ENCODE measurements at places on chromosomes 11 and 22. TPM values are rescaled to one million over a fixed set of nuclear protein-coding genes. Genes with fewer than 3 reads are reported as not detected.

KRTAP5-2 gene
- total RNA-seq = not detected

TMEM45B gene
- total RNA-seq = 94.3 TPM

XKR3 gene
- not detected for total RNA-seq

INSC gene
- 1.7 TPM for total RNA-seq

GRM5 gene
- total RNA-seq = not detected

OR52E6 gene
- total RNA-seq = not detected

EMID1 gene
- total RNA-seq = 2.4 TPM

TTC17 gene
- total RNA-seq = 148 TPM

SYCE3 gene
- not detected for total RNA-seq

APOL4 gene
- 34.4 TPM for total RNA-seq

SEPTIN3 gene
- 0.99 TPM for total RNA-seq

SHANK3 gene
- 37.1 TPM for total RNA-seq

INS gene
- total RNA-seq = not detected

- no peak for DNase-seq
Measured at GRCh38 chr11:93740031-93740729, 1.1 kb downstream of the TAF1D start.

GRCh38 chr11:79086056-79086455, 354.8 kb downstream of the TENM4 start:
- no peak for DNase-seq

GRCh38 chr11:119262668-119263351, 54.1 kb downstream of the MCAM start:
- no peak for DNase-seq

- peak; percentile 41 for DNase-seq
Measured at GRCh38 chr11:117187428-117187798, 8.9 kb downstream of the SIDT2 start.

- no peak for DNase-seq
Measured at GRCh38 chr11:67237574-67237973, 28.7 kb upstream of the GRK2 start.

DNA sequence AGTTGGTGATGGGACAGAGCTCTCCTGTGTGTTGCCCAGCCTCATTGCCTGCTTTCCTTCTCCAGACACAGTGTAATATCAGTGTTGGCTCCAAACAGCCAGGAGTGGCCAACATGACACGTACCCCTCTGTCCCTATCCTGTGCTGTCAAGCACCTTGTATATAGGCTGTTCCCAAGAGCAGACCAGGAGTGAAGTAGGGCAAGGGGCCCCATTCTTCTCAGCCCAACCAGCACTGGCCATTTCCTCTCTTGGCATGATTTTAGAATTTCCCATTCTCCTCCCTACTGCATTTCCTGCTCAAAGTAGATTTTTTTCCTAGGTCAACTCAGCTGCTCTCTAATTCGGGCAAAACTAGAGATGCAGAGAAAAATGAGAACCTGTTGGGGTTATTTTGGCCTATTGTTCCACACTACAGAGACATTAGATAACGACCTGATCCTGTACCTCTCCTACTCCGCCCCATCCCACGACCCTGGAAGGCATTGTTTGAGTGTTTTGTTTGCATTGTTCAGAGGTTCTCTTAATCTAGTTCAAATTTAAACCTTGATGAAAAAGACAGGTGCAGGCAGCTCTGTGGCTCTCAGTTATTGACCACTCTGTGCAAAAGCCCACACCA, 95.6 kb downstream of the RASSF10 start:
- no peak for DNase-seq

GRCh38 chr11:11171854-11172253, 181.2 kb downstream of the CSNK2A3 start:
- no peak for DNase-seq

GRCh38 chr11:111417766-111418435, 38.8 kb upstream of the POU2AF1 start:
- peak; percentile 65 for DNase-seq

- DNase-seq = no peak
Measured at GRCh38 chr11:34558211-34558610, 44.6 kb upstream of the ELF5 start.

- DNase-seq = no peak
Measured at GRCh38 chr11:2140411-2141400, 1.5 kb upstream of the IGF2 start.

- DNase-seq = no peak
Measured at GRCh38 chr11:64003807-64004589, 17.8 kb downstream of the OTUB1 start.

DNA sequence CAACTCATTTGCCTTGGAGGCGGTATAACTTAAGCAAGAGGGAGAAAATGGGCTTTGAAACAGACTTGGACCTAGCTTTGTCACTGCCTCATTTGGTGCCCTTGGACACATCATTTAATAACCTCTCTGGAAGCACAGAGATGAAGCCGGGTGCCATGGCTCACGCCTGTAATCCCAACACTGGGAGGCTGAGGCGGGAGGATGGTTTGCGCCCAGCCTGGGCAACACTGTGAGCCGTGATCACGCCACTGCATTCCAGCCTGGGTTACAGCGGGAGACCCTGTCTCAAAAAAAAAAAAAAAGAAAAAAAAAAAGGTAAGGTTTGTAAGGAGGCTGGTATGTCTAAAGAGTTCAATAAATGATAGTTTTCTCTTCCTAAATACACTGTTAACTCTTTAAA, 806 bp downstream of the COA4 start:
- no peak for DNase-seq

DNA sequence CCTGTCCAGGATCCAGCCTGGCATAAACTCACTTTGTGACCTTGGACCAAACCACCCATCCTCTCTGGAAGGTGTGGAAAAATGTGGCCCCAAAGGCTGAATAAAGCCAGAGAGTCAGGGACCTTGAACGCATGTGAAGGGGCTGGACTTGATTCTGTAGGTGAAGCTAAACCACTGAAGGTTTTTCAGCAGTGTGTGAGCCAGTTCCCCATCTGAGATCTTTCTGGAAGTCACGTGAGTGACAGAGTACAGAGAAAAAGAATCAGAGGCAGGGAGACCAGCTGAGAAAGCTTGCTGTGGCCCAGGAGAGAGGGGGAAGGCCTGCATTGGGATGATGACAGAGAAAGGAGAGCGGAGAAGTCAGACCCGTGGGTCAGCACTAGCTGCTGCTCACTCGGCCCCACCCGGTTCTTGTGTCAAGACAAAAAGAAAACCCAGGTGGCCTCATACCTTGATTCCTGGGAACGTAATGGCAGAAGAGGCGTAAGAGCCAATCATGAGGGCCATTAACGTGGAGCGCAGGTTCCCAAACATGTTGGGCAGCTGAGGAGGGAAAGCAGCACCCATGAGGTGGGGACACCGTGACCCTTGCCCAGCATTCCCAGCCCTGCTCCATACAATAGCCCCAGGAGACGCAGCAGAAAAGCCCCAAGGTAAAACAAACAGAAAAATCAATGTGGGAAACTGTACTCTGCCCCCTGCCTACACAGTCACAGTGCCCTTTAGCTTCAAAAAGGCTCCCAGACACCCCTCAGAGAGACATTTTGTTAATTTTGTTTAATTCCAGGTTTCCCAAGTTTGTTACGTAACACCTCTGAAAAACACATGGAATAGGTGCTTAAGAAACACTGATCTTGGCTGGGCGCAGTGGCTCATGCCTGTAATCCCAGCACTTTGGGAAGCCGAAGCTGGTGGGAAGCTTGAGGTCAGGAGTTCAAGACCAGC, 17.9 kb downstream of the SLC43A1 start:
- no peak for DNase-seq

DNA sequence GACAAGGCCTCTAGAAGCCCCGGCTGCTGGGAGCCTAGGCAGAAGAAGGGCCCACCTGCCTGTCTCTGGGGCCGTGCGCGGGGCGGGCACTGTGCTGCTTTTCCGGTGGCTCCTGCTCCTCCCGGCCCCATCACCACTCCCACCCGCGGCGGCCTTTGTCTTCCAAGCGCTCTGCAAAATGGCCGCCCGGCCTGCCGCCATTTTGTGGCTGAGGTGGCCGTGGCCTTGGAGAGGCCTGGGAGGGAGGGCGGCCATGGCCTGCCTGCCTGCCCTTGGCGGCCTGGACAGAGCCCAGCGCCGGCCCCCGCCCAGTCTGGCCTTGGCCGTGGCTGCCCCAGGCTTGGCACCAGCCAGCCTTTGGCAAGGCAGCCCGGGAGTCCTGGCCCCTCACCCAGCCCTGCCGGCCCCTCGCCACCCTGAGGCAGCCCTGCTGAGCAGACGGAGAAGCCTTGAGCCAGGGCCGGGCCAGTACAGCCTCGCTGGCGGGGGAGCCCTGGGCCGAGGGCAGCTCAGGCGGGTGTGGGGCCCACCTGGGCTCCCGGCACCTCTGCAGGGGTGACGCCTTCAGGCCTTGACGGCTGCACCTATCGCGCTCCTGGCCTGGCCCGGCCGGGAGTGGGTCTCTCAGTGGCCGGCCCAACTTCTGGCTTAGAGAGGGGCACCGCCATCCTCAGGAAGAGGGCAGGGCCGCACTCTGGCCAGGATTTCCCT, 46.0 kb upstream of the PPARA start:
- DNase-seq = no peak

- no peak for DNase-seq
Measured at GRCh38 chr11:109972181-109972715, 120.9 kb upstream of the ZC3H12C start.

DNA sequence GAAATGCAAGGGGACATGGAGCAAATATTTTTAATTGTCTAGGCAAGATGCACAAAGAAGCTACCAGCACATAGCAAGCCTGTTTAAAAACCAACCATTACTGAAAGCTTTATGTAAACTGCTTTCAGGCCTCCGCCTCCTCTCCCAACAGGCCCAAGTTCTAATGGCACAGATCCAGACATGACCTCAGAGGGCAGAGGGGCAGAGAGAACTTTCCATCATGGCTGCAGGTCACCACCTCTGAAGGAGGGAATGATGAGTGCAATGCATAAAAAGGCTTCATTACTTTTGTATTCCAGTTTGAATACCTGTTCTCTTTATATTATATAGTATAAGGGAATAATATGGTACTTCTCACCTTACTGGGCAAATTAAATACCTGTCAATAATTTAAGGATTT, 15.2 kb downstream of the DDX17 start:
- DNase-seq = peak; percentile 70

- DNase-seq = no peak
Measured at GRCh38 chr22:27135031-27135981, 477.9 kb downstream of the MIAT start.

DNA sequence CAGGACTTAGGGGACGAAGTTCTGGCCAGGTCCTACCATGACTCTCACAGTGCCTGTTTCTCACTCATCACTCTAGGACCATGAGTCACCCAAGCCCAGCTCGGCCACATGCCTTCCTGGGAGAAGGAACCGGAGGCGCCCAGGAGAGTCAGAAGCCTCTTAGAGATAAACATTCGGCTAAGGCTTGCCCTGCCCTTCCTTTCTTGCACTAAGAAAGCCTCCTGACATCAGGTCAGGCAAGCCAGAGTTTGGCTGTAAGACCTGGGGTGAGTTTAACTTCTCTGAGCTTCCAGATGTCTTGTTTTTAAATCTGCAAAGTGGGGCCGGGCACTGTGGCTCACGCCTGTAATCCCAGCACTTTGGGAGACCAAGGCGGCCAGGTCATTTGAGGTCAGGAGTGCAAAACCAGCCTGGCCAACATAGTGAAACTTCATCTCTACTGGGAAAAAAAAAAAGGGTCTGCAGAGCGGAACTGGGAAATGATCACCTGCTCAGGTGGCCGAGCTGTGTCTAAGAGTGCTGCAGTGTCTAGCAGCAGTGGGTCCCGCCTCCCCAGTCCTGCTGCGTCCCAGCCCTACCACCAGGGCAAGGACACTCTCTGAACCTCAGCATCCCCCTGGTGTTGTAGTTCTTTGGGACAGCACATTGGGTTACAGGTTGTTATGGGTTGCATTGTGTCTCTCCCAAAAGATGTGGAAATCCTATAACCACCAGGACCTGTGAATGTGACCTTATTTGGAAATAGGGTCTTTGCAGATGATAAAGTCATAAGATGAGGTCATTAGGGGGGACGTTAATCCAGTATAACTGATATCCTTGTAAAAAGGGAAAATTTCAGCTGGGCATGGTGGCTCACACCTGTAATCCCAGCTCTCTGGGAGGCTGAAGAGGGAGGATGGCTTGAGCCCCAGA, 1.8 kb upstream of the CARS1 start:
- DNase-seq = no peak

DNA sequence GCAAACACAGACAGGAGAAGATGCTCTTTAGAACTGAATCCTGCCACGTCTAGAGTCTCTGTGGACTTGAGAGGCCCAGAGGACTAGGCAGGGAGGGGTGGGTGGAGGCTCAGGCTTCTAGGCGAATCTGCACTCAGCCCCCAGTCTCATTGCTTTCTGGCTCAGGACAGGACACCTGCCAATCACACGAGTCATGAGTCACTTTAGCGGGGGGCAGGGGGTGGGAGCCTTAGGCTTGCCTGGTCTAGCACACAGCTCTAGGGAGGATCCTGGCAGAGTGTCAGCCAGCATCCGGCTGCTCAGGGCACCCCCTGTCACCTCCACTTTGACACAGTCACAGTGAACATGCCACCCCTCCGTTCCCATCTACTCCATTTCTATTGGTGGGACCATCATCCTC, 167.7 kb downstream of the CEP164 start:
- DNase-seq = no peak
